ENCODE measurements at places on chromosomes 5 and 9.

DNA sequence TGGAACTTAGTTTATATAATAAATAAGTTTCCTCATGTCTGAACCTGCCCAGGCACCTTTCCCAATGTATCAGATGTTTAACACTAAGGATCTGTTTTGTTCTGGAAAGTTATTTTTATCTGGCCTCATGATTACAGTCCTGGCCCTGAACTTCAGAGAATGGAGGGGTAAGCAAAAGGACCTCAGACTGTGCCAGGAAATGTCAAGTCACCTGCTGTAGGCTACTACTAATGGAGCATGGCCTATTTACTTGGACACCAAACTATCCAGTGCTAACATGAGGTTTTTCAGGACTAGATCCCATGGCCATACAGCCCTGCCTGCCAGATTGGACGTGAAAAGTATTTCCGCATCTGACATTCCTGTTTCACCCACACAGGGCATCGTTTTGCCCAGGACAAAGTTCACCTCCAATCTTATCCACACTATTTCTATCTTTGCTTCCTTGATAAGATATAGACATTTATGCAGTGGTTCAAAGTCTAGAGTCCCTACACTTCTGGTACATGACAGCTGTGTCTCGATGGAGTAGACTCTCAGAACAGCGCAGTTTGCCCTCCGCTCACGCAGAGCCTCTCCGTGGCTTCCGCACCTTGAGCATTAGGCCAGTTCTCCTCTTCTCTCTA is at the start of gene BTNL8:
Gene BTNL8, plus strand, starts transcription at position 539 of the 626 bp plus-strand sequence. CDS start 152 bp downstream, outside the sequence.
- DNase-seq: no peak

GRCh38 chr5:172159016-172159415 is 29.0 kb downstream of the STK10 start:
- no peak for DNase-seq

- no peak for DNase-seq
Observed at GRCh38 chr9:79264511-79265355, 307.0 kb upstream of the TLE4 start.

DNA sequence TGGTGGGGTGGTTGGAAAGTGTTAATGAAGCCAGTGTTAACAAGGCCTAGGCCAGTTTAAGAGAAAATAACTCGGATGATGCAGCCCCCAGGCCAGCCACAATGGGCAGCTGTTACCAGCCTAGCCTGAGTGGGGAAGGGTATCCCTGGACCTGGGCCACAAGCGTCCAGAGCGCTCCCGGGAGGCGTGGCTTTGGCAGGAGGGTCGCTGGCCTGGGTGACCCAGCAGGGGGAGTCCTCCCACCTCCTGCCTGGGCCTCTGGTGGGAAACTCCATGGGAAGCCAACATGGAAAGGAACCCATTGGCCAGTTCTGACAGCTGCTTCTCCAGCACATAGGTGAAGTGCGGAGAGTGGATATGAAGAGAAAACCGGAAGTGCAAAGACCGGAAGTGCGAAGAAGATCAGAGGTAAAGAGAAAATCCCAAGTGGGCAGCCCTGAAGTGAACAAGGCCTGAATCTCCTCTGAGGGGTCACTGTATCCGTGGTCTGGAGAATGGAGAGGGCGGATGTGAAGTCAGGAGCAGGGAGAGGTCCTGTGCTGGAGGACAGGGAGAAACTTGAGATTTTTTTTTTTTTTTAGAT is 79.0 kb downstream of the ADCY2 start:
- DNase-seq: no peak

GRCh38 chr9:71743217-71743705 is 25.1 kb downstream of the CEMIP2 start:
- no peak for DNase-seq

DNA sequence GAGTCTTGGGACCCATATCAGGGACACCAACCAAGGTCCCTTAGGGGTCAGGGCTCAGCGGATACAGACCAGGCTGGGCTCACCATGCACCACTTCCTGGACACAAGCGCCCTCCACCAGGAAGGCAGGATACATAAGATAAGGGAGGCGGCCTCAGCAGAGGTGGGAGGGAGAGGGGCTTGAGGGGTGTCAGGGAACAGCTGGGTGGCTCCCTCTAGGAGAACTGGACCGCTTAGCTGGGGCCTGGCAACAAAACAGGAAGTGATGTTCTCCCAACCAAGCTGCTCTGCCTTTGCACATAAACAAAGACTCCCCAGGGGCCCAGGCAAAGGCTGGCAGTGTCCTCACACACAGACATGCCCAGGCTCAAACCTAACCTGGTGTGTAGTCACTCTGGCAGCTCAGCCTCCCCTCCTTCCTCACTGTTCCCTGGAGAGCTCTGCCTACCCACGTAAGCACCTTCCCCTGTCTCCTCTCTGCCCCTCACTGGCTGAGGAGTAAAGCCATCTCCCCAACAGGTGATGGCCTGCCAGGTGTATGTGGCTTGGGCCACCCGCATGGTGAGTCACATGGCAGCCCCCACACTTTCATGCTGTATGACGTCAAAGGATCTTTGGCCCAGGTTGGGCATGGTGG is 5.8 kb upstream of the BICD2 start:
- no peak for DNase-seq

DNA sequence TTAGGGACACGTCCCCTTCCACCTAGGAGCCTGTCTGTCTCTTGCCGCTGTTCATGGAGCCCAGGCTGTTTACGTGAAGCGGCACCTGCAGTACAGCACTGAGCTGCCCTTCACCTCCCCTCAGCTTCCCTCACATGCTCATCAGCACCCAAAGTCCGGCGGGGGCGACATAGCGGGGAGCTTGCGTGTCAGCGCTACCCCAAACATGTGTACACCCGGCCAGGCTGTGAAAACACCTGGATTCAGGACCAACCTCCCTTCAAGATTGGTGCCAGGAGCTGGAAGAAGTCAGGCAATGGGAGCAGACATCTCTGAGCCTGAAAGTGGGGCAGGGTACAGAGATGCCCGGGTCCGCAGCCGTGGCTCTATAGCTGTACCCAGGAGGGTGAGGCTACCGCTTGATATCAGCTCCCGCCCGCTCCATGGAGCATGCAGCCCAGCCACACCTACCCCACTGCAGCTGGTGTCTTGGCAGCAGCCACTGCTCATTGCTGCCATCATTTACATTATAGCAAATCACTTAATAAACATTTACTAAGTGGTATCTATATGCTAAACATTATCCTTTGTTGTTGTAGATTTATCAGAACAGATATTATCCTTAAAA is 712.1 kb downstream of the CDH9 start:
- no peak for DNase-seq

DNA sequence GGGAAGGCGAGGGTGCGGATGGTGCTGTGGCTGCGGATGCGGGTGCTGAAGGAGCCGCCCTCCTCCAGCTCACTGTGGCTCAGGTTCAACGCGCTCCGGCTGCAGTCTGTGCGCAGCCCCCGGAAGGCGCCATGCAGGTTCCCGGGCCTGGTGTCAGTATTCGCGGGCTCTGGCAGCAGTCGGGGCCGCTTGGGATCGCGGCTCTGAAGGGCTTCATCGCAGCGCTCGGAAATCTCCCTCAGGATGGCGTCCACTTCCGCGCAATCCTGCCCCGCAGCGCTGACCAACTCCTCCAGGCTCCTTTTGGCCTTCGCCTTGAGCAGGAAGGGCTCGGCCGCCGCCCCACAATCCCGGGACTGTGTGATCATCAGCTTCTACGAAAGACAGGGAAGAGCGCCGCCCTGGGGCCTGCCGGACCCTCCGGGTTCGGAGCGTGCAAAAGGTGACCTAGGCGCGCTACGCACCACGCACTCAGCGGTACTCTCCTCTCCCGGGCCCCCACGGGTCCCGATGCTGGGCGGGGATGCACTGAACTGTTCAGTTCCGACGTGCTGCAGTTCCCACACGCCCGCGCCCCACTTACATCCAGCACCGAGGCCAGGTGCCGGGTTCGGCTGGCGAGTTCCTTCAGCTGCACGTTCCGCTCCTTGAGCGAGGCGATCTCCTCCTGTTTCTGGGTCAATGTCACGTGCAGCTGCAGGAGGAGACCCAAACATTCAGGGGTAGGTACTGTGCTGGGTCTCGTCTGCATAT is 6.5 kb downstream of the MCIDAS start:
- DNase-seq: peak; percentile 18

DNA sequence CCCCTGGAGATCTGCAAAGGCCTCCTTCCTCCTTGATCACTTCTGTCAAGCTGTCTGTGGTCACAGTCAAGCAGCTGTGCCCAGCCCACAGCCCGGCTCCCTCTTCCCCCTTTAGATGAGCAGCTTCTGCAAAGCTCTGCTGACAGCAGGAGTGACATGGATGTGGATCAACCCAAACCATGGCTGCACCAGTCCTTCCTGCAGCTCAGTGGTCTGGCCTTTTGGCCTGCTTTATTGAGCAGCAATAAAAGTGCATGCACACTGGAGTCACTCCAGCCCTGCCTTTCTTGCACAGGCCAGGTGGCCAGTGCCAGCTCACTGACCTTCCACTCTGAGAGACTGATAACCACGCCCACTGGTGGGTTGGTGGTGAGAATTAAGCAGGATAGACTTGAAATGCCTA is 91.3 kb upstream of the OTULINL start:
- no peak for DNase-seq

DNA sequence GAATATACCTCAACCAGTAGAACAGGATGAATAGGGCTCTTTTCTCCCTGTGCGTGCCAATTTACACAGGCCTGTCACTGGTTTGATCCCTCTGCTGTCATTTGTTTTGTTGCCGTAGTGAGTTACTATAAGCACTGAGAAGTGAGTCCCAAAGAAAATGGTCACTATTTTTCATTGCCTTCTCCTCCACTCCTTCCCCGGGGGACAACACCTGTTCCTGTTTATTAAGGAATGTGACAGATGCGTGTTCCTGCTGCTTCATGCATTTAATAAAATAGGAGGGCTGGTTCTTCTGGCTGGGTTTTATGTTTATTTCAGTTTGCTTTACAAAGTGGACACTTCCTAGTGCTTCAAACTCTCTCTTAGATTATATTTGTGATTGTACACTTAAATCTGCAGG is 6.4 kb downstream of the THBS4 start:
- no peak for DNase-seq

DNA sequence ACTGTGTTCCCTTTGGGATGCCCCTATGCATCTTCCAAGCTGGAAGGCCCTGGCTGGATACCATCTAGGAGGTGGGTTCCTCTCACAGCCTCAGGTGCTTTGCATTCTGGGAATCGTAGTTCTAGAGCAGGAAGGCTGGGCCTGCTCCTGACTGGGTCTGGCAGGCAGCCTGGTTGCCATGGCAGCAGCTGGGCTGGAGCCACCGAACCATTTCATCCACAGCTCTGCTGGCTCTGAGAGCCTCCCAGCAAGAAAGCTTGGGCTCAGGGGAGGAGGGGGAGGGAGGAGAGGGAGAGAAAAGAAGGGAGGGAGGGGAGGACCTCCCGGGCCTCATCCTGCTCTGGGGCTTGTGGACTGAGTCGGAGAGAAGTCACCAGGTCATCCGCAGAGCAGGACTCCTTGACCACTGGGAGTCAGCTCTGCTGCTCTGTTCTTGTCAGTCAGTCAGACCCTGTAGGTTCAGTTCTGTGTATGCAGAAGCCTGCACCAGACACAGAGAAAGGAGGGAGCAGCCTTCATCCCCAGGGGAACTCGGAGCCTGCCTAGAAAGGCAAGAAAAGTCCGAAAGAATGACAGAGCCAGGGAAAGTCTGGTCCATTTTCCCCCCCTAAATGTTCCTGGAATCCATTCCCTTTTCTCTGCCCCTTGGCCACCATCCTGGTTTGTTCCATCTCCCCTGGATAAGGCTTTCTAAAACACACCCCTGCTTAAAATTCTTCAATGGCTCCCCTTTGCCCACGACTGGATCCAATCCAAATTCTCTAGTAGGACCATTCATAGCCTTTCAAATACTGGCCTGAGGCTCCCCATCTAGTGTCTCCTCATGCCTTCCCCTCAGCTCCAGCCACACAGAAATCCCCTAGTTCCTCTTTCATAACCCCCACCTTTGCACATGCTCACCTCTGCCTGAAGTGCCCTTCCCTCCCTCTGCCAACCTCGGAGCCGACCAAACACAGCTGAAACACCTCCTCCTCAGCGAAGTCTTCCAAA is 65.4 kb upstream of the ARAP3 start:
- DNase-seq: no peak

DNA sequence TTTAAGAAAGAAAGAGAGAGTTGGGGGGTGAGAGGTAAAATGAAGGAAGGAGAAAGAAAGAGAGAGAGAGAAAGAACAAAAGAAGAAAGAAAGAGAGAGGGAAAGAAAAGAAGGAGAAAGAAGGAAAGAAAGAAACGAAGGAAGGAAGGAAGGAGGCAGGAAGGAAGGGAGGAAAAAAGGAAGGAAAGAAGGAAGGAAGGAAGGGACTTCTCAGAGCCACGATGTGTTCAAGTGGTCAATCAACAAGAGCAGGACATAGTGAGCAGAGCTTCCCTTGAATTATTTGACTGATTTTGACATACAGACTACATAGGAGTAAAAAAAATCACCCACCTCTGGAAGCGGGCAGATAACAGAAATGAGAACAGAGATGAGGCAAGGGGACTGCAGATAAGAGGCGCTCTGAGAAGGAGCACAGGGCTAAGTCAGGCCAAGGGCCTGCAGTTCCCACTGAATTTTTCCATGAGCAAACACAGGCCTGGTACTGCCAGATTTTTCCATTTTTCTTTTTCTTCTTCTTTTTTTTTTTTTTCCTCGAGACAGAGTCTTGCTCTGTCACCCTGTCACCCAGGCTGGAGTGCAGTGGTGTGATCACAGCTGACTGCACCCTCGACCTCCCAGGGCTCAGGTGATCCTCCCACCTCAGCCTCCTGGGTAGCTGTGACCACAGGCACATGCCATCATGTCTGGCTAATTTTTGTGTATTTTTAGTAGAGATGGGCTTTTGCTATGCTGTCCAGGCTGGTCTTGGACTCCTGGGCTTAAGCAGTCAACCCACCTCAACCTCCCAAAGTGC is 77.7 kb upstream of the IL17B start:
- DNase-seq: no peak

- DNase-seq: no peak
Observed at GRCh38 chr5:1332461-1333001, 12.4 kb downstream of the CLPTM1L start.

- no peak for DNase-seq
Observed at GRCh38 chr5:9698125-9698826, 68.1 kb upstream of the TAS2R1 start.

GRCh38 chr9:4792054-4792571 is 631 bp upstream of the RCL1 start:
- DNase-seq: no peak

GRCh38 chr5:116626945-116627679 is 52.5 kb upstream of the SEMA6A start:
- no peak for DNase-seq

DNA sequence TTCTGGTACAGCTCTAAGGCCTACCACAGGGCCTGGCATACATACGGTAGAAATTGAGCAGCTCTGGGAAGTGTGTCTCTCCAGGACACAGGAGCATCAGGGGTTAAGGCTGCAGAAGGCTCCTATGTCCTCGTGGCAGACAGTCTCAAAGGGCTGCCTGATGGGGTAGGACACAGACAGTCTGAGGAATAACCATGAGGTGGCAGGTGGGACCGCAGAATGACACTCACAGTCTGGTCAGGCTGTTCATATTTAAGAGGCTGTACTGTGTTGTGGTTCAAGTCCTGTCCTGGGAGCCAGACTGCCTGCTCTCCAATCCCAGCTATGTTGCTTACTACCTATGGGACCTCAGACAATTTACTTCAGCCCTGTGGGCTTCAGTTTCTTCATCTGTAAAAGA is 217.1 kb downstream of the TRIM32 start:
- no peak for DNase-seq
